ENCODE measurements at places on chromosomes 12 and 14.
A peak's percentile ranks its signal among the peaks of the same experiment; 100 is the strongest.

GRCh38 chr14:62844546-62844945 is 200.7 kb downstream of the KCNH5 start:
- DNase-seq = no peak

GRCh38 chr14:48725051-48725734 is 861.0 kb downstream of the RPS29 start:
- DNase-seq = no peak

DNA sequence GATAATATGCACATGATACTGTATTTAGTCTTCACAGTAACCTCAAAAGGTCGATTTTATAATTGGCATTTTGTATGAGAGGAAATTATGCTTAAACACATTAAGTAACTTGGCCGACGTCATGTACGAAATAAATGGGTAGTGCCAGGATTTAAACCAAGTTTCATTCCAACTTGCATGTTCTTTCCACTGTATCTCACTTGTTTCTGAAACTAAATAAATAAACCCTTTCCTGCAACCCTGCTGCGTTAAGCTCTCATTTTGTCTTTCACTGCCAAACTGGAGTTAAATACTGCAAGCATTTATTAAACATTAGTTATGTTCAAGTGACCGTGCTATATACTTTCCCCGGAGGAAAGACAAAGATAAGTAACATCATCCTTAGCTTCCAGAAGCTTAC is 293.9 kb upstream of the PRKD1 start:
- DNase-seq = no peak

DNA sequence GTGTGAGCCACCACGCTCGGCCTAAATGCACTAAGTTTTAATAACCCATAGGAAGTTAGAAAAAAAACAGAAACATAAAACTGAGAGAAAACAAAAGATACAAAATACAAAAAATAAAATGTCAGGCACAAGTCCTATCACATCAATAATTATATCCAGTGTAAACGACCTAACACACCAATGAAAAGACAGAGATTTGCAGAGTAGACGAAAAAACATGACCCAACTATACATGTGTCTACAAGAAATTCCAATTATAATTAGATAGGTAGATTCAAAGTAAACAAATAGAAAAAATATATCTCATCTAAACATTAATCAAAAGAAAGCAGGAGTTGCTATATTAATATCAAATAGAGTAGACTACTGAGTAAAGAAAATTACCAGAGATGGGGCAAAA is 69.4 kb upstream of the NUDT4 start:
- no peak for DNase-seq

DNA sequence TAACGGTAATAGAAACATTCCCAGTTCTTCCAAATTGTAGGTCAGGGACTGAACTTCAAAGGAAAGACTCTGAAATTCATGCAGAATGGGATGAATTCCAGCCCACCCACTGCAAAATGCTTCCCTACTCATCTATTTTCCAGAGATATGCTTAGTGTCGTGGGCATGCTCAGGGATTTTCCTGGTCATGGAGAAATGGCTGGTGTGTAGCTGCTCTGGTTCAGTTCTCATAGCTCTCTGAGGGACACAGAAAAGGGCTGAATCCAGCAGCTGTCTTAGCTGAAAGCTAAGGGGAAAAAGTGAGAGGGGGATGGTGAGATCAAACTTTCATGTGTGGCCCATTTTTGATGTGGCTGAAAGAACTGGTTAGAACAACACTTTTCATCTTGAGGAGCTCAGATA is 72.9 kb upstream of the KRAS start:
- DNase-seq = peak; percentile 41

- peak; percentile 51 for DNase-seq
Observed at GRCh38 chr14:22070119-22070982, 396.7 kb upstream of the OR4E1 start.

- DNase-seq = no peak
Observed at GRCh38 chr12:11953523-11953922, 117.2 kb upstream of the BCL2L14 start.

GRCh38 chr14:95033031-95033430 is 124.3 kb downstream of the DICER1 start:
- no peak for DNase-seq

GRCh38 chr12:94982456-94982855 is 21.0 kb downstream of the NDUFA12 start:
- no peak for DNase-seq

DNA sequence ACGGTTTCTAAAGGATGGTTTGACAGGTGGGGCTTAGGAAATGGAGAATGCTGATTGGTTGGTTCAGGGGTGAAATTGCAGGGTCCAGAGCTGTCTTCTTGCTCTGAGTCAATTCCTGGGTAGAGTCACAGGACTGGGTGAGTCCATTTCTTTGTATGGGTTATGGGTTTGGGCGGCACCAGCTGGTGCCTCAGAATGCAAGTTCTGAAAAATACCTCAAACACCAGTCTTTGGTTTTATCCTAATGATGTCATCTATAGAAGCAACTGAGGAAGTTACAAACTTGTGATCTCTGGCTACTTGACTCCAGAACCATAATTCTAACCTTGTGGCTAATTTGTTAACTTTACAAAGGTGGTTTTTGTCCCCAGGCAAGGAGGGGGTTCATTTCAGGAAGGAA is 47.6 kb upstream of the EIF5 start:
- DNase-seq = no peak

DNA sequence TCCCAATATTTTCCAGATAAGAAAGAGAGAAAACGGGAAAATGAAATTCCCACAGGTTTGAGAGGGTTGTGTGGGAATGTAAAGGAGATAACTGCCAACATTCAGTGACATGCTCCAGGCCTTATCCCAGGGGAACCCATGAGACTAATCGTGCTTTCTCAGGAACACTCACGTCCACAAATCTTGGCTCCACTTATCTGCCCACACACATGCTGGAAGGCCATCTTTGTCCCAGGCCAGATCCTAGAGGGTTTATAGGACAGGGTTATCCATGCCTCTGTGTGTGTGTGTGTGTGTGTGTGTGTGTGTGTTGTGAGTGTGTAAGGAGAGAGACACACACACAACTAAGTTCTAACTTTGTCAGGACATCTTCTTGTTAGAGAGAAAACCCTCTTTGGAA is 182.2 kb upstream of the E2F7 start:
- DNase-seq = no peak

DNA sequence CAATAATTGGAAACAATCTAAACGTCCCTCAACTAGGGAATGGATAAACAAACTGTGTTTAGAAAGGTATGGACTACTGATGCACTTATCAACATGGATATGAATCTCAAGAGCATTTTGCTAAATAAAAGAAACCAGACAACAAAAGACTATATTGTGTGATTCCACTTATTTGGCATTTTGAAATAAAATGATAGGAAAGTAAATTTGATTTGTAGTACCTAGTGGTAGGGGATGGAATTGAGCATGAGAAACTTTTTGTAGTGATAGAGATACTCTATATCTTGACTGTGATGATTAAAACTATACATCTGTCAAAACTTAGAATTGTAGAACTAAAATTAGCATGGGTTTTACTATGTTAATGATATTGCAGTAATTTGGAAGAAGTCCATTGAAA is 87.1 kb downstream of the ARID2 start:
- DNase-seq = no peak

Measured in CD4-positive, alpha-beta T cell treated with Interleukin-4 for 1 hour (primary cell).